ENCODE measurements at places on chromosomes 4 and X. TPM values are rescaled to one million over a fixed set of nuclear protein-coding genes. Genes with fewer than 3 reads are reported as not detected.

DNA sequence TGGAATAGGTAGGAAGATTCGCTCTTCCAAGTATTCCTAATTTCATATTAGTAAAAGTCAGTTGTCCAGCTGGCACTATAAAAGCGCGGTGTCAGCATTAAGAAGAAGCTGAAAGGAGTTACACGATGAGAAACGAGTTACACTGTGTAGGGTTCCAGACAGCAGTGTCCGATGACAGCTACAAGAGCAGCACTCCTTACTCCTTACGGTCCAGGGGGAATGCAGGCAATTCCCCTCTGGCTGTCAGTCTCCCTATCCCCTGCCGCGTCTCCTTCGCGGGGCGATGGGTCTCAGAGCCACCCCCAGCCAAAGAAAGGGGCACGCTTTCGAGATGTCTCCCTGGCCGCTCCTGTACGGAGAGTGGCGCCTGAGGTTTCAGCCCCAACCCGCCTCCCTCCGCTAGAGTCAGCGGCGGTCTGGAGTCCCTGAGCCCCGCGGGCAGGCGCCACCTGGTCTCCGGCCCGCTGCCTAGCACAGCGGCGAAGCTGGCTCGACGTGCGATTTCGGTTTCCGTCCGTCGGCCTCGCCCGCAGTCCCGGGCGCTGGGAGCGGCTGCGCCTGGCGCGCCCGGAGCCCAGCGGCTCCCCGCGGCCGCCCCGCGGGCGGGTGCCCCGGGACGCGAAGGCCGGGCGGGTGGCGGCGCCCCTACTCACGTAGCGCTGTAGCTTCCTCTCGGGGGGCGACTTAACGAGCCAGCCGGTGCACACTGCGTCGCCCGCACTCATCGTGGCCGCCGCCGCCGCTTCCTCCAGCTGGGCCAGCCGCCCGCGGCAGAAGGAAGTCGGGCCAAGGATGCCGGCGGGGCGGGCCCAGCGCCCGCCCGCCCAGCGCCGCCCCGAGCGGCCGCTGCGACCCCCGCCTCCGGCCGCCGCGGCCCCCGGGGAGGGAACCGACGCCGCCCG, at the start of gene GAB3:
Gene GAB3 (minus strand): TSS at position 777 of the 902 bp plus-strand sequence. CDS start 52 bp downstream, at position 725.
- DNase-seq, result peak; percentile 31

The SSX4 gene
- not detected for total RNA-seq

- no peak for DNase-seq
These were observed 13.5 kb downstream of the EMCN start for GRCh38 chr4:100504086-100504874.

The NIPAL1 gene
- 0.79 TPM for total RNA-seq

- DNase-seq, result no peak
These were observed 115.7 kb upstream of the MXRA5 start for GRCh38 chrX:3462166-3462508.

DNA sequence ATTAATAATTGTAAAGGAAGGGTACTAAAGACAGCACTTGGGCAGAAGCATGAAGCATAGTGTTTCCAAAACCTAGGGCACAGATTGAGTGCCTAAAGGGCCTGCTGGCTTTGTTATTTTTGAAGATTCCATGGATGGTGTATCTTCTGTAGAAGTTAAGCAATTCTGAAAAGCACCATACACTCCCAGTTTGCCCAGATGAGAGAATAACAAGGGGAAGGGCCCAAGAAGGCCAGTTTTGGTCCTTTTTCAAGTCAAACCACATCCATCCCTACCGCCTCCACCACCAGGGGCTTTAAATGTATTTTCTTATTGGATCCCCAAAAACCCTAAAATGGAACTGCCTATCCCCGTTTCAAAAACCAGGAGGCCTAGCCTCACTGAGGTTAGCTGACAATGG, 17.2 kb downstream of the SCARB2 start:
- DNase-seq, result no peak

DNA sequence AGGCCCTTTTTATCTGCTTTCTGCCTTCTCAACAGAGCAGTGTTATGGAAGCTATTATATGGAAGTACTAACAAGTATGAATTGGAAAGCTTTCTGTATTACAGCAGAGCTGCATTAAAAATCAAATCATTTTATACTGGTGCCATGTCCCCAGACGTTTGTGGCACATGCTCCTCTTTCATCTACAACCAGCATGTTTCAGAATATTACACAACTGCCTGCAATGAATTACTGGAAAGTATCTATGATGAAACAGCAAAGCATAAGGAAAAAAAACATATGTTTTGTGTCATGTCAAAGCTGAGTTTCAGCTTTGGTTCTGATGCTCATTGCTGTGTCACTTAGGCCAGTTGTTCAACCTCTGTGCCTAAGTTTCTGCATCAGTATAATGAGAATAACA, 576.8 kb downstream of the GBA3 start:
- DNase-seq, result no peak

The PGAM4 gene
- not detected for total RNA-seq

The SRPX2 gene
- total RNA-seq, result not detected

The TLR10 gene
- total RNA-seq, result 0.96 TPM

The KANTR gene
- total RNA-seq, result 14.9 TPM

DNA sequence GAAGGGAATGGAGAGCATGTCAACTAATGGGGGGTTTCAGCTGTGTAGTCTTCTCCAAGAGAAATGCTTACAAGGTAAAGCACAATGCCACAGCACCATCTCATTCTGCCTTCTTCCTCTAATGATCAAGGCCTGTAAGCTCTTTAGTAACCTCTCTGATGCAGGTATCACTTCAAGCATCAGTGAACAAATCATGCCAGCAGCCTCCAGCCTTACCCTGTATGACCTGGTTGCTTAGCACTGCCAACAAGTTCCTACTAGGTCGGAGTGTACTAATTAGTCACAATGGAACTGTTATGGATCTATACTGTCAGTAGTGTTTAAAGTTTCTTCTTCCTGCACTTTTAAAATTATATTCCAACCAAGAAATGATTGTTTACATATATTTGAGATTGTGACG, 197.7 kb downstream of the GRID2 start:
- no peak for DNase-seq

The VCX3B gene
- total RNA-seq, result not detected

DNA sequence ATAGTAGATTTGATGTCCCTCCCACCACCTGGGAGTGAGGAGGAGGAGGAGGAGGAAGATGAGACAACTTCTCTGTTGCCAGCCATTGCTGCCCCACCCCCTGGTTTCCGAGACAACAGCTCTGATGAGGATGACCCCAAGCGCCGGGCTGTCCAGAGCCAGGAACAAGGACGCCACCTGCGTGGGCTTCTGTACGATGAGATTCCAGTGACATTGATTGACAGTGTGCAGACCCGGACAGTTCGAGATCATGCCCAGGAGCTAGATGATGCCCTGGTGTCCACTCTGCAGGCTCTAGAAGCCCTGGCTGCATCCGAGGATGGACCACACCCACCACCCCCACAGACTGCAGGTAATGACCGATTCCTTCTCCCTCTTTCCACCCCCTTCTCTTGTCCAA, 30.5 kb upstream of the PRPS1 start:
- DNase-seq, result no peak

DNA sequence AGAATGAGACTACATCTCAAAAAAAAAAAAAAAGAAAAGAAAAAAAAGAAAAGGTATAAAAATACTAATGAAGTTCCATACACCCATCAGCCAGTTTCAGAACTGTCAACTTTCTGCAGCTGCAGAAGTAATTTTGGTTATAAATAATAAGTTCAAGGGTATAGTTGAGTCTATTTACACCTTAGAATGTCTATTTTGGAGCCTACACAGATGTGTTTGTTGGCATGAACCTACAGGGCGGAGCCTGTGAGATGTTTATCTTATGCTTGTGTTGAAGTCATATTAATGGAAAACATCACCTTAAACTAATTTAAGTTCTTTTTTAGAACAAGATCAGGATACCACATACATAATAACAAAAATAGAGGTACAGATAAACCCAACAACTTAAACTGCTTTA, 85.8 kb downstream of the RAPGEF2 start:
- DNase-seq, result no peak

The RBMXL3 gene
- total RNA-seq, result not detected

DNA sequence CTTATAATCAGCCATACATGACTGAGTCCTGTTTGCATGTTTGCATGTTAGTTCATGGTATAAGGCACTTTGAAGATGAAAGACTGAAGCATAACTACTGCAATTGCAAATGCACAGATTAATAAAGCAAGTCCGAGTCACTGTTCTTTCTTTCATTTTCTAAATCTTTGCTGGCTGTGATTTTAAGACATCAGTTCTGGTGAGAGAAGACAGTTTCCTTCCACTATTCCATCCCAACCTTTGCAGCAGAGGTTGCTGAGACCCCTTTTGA, 28.3 kb downstream of the RASL11B start:
- no peak for DNase-seq

The ANKRD50 gene
- total RNA-seq, result 0.41 TPM

The ASMT gene
- not detected for total RNA-seq

- DNase-seq, result no peak
These were observed 34.9 kb downstream of the TBC1D14 start for GRCh38 chr4:6944301-6945051.

The CT45A3 gene
- total RNA-seq, result not detected

The CT45A1 gene
- not detected for total RNA-seq

DNA sequence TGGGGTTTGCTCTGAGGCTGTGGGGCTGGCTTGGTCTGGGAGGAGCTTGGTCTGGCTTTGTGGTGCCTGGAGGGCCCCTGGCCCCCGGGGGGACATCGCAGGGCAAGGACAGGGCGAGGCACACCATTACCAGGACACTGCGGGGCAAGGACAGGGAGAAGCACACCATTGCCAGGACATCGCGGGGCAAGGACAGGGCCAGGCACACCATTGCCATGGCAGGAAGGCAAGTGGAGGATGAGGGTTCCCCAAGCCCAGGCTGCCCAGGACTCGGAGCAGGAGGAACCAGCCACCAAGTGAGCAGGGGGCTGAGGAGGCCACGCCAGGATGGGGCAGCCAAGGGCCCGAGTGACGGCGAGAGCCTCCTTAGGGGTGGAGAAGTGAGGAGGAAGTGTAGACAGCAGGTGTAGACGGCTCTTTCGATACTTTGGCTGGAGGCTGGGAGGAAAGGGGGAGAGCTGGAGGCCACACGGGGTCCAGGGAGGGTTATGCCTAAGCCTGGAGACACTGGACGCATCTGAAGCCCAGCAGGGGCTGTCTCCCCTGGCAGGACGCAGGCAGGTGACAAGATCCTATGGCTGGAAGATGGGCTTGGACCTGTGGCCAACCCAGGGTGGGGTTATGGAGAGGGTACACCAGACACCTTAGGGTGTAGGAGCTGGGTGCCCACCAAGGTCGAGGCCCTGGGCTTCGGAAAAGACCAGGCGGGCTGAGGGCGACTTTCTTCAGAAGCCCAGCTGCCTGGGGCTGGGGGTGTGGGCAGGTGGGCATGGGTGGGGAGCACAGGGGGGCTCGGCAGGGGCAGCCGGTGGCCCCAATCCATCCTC, 7.3 kb downstream of the NKX1-1 start:
- no peak for DNase-seq

DNA sequence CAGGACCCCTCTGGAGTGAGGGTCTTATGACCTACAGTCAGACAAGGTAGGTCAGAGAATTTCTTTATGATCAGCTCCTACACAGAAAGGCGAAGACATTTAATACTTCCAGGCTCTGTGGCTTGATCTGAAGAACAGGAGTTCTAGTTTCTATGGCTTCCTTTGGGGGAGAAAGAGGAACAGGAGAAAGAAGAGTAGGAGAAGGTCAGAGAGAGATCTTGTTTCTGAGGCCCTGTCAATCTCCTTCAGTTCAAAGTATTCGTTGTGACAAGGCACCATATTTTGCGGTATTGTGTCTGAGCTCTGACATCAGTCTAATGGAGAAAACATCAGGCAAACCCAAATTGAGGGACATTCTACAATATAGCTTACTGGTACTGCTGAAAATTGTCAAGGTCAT, 16.7 kb downstream of the TMSB4X start:
- DNase-seq, result no peak

DNA sequence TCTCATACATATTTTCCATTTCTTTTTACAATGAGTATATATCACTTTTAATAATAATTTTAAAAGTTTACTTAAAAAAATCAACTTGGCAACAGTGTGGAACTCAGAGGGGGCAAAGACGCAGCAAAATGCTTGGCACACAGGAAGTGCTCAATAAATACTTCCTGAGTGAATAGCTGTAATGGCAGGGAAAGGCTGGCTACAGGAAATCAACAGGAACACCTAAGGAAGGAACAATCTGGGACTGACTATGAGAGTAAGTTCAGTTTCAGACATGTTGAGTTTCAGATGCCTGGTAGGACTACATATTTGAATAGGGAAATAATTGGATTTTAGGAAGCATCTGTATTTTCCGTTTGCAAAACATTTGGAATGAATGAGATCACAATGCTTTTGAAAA, 137.6 kb downstream of the SCLT1 start:
- DNase-seq, result no peak

- no peak for DNase-seq
These were observed 2.3 kb downstream of the SLC10A6 start for GRCh38 chr4:86846921-86847320.

- DNase-seq, result no peak
These were observed 107.2 kb upstream of the KIT start for GRCh38 chr4:54550395-54551171.

- no peak for DNase-seq
These were observed 15.7 kb upstream of the WDR19 start for GRCh38 chr4:39166669-39167068.

DNA sequence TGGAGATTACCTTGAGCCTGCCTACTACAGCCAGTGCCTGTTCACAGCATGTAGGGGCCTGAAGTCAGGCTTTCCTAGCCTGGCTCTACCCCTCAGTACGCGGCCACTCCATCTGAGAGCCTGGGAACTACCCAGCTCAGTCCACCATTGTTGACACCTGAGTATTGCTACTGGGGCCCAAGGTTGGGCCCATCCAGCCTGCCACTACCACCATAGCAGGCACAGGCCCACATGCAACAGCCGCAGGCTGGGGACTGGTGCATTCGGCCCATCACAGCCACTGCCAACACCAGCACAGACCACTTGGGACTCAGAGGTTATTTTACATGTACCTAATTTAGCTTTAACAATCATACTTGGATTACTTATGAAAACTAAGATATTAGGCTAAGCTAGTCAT, 314.0 kb downstream of the GALNTL6 start:
- no peak for DNase-seq

The PNMA5 gene
- total RNA-seq, result not detected

GRCh38 chr4:77151241-77151640, 5.8 kb upstream of the CCNG2 start:
- no peak for DNase-seq
